Activated CD4-positive, alpha-beta T cell treated with anti-CD3 and anti-CD28 coated beads for 1 hour (primary cell): ENCODE measurements at places on chromosomes 1 and 21.

GRCh38 chr21:35476621-35477395 lies 427.7 kb upstream of the RUNX1 start:
- DNase-seq = no peak

DNA sequence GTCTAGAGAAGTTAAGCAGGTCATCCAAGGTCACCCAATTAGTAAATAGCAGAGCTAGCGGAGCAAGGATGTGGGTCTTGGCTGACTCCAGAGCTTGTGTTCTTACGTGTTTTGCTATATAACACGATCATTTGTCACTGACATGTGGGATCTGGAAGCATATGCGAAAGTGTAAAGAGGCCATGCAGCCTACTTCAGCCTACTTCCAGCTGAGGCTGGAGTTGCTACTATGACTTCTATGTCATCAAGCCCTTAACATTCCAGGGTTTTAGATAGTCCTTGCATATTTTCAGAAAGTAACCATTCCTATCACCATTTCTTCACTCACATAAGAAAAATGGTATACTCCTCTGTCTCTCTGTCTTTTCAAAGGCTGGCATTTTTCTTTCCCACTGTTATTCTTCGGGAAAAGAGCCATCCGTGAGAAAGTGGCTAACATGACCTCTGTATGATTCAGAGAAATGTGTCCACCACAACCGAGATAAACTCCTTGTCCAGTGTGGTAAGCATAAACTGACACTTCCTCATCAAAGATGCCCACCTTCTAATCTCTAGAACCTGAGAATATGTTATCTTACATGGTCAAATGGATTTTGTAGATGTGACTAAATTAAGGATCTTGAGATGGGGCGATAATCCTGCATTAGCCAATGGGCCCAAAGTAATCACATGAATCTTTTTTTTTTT lies 24.0 kb upstream of the ABL2 start:
- no peak for DNase-seq

GRCh38 chr1:99506631-99507030 lies 139.3 kb upstream of the PALMD start:
- no peak for DNase-seq

DNA sequence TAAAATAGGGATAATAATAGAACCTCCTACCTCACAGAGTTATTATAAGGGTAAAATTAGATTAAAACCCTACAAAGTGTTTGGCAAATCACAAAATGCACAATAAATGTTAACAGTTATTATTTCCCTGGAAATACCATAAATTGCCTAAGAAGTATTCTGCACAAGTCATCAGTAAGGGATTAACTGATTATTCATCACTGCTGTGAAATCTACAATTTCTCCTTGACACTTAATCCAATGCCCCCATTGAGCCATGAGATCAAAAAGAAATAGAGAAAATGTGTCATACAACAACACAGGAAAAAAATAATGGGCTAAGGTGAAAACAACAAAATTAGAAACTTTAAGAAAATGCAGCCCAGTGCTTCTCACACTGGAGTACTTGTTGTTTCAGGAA lies 6.7 kb upstream of the SEC16B start:
- DNase-seq = no peak

DNA sequence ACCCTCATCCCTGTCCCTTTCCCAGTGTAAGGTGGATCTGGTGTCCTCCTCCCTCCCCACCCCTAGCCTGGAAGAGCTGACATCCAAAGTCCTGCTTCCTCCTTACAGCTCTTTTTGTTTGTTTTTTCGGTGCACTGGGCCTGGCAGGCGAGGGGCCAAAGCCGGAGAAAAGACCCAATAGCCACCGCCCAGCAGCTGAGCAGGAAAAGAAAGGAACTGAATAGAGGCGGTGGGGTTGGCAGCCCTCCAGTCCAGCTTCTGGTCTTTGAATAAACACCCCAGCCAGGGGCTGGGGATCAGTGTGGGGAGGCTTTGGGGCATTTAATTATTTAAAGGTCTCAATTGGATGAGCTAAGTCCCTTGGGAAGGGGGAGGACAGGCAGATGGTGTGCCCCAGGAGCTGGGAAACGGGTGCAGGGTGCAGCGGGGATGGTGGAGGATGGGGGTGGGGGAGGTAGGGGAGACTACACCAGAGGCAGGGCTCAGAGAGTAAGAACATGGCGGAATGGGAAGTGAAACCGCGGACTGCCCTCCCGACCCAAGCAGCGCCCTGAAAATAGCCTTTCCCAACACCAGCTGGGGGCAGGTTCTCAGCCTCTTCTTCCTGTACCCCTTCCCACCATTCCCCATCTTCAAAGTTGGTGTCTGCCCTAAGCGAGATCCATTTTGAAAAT lies 20.2 kb downstream of the BTG2 start:
- no peak for DNase-seq

GRCh38 chr1:36224537-36225282 lies 467 bp downstream of the THRAP3 start:
- no peak for DNase-seq

DNA sequence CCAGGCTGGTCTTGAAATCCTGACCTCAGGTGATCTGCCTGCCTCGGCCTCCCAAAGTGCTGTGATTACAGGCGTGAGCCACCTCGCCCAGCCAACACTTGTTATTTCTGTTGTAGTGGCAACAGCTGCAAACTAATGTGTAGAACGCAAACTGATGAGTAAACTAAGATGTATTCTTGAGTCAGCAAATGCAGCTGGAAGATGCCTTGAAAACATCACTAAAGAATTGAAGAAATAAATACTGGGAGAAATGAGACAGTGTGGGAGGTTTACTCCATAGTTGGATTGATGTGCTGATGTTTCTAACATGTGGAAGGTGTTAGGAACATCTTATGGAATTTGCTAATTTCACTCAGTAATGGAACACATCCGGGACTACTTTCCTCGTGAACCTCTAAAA lies 61.3 kb upstream of the KCNE2 start:
- DNase-seq = no peak

DNA sequence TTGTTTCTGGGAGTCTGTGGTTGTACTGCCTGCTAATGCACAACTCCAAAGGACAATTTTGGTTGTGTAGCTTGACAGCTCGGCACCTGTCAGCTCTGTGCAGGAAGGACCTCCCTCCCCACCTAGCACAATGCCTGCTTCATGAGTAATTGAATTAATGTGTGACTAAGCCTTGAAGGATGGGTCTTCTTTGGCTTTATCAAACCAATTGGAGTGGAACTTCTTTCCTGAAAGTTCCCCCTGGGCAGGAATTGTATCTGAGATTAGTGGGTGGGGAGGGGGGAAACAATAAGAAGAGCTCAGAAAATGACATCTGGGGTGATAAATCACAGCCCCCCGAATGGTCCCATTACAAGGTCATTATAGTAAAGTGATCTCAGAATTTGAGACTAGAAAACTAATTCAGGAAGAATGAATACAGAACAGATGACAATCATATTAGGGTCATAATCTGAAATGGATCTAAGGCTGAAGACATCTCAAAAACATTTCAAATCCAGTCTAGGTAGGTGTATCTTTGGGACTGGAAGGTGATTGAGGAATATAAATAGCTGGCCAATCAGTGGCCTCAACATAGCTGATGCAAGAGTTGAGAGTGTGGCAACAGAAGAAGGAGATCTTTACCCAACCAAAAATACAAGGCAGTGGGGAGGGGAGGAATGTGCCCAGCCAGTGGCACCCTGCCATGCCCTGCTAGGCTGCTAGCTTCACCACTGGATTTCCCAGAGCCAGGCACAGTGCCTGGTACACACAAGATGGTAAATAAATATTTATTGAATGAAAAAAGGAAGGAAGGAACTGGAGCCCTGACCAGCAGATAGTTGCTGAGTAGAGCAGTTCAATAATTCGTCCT lies 10.1 kb upstream of the SESN2 start:
- DNase-seq = no peak

GRCh38 chr1:87329051-87329525 lies 408 bp downstream of the LMO4 start:
- peak; percentile 11 for DNase-seq

DNA sequence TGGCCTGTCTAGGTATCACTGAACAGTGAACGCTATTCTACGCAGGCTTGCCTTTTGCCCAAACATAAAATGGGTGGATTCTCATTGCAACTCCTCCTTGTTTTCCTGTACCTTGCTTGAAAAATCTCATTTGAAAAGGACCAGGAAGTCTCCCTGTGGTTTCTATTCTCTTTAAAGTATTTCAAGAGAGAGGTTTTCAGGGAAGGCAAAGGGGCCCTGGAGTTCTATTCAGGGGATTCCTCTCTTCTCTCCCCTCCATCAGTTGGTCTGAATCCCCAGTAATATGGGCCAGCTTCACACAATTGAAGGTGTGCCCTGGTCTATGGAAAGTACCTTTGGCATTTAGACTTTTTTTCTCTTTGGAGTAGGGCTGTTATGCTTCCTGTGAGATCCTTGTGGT lies 311.3 kb downstream of the RGS7 start:
- no peak for DNase-seq

- DNase-seq = peak; percentile 74
Observed at GRCh38 chr1:161749509-161750407, at the start of gene DUSP12. Gene DUSP12 (plus strand): TSS chr1:161749786. CDS start chr1:161749802, 16 bp downstream.

- no peak for DNase-seq
Observed at GRCh38 chr1:218403300-218403699, 58.2 kb downstream of the TGFB2 start.

- DNase-seq = no peak
Observed at GRCh38 chr1:176994931-176995596, 169.4 kb downstream of the ASTN1 start.

- peak; percentile 60 for DNase-seq
Observed at GRCh38 chr1:19715334-19716203, 50.9 kb downstream of the HTR6 start.

- DNase-seq = no peak
Observed at GRCh38 chr1:4674676-4675075, 20.3 kb downstream of the AJAP1 start.

DNA sequence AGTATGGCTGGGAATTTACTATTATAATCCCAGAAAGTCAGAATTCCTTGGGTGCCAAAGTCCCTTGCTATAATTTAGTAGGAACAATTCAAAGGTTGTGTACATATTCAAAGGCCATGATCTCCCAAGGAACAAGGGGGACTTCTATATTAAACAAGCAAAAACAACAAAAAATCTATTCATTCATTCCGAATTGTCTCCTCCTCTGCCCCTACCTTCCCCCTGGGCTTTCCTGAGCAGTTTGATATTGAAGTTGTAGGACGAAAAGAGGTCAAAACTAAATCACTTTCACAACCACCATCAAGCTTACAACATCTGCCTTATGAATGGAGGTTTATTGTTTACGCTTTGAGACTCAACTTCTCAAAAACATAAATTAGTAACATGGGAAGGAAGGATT lies 35.3 kb upstream of the SOD1 start:
- DNase-seq = no peak

GRCh38 chr1:36602184-36602583 lies 119.5 kb upstream of the CSF3R start:
- DNase-seq = no peak

DNA sequence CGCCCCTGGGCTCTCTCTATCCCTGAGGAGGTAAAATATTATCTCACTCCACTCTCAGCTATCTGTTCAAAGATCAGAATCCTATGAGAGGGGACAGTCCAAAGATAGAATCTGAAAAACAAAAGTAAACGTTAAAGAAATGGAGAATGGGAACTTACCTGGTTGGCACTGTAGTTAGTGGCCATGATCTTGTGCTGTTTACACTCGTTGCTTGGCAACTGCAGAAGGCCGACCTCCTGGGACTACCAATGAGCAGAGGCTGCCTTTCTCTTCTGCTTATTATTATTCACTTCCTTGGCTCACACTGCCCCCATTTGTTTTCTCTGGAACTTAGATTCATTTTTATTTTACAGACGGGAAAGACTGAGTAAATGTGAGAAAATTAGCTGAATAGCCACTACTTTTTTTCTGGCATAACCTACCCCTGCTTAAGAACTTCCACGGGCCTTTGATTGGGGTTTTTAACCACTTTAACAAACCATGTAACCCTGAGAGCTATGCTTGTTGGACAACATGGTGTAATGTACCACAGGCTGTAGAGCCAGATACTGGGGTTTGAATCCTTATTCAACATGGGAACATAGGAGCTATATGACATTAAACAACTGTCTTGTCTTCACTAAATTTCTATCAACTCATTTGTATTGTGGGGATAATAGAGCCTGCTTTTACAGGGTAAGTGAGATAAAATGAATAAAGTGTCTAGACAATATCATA lies at the start of gene CFAP126:
Gene CFAP126, minus strand, starts transcription at position 193 of the 717 bp plus-strand sequence. Its CDS starts 8 bp downstream, at position 185.
- DNase-seq = no peak

GRCh38 chr1:213984387-213985208 lies 3.2 kb upstream of the PROX1 start:
- DNase-seq = no peak

DNA sequence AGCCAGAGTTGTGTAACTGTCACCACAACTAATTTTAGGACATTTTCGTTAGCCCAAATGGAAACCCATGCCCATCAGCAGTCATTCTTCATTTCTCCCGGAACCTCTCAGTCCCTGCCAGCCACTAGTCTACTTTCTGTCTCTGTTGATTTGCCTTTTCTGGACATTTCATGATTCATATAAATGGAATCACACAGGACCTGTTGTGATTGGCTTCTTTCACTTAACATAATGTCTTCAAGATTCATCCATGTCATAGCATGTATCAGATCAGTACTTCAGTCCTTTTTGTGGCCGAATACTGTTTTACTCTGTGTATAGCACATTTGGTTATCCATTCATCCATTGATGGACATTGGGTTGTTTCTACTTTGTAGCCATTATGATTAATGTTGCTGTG lies 7.1 kb downstream of the SLC66A1 start:
- no peak for DNase-seq

- DNase-seq = no peak
Observed at GRCh38 chr1:213448776-213449175, 397.7 kb downstream of the RPS6KC1 start.

GRCh38 chr1:198018529-198018928 lies 101.4 kb downstream of the LHX9 start:
- DNase-seq = no peak

DNA sequence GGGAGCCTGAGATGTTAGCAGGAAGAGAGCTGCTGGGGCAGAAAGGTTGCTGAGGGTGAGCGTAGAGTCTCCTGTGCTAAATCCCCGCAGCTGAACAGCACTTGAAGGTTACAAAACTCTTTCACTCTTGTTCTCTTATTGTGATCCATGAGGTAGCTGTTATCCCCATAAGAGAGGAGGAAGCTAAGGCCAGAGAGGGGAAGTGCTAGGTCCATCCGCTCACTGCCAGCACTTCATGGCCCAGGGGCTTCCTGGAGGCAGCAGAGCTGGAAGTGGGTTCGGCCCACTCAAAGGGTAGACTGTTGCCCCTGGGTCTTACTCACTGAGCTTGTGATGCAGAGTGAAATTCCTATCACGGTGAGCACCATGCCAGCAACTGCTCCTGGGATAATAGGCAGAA lies 5.6 kb downstream of the TMEM234 start:
- no peak for DNase-seq

GRCh38 chr1:34155860-34156259 lies 9.2 kb downstream of the CSMD2 start:
- DNase-seq = no peak

GRCh38 chr21:45993210-45994085 lies 11.9 kb downstream of the COL6A1 start:
- peak; percentile 3 for DNase-seq

GRCh38 chr1:119219711-119220110 lies 79.3 kb upstream of the WARS2 start:
- no peak for DNase-seq
